ENCODE measurements at places on chromosomes 3 and 15.

DNA sequence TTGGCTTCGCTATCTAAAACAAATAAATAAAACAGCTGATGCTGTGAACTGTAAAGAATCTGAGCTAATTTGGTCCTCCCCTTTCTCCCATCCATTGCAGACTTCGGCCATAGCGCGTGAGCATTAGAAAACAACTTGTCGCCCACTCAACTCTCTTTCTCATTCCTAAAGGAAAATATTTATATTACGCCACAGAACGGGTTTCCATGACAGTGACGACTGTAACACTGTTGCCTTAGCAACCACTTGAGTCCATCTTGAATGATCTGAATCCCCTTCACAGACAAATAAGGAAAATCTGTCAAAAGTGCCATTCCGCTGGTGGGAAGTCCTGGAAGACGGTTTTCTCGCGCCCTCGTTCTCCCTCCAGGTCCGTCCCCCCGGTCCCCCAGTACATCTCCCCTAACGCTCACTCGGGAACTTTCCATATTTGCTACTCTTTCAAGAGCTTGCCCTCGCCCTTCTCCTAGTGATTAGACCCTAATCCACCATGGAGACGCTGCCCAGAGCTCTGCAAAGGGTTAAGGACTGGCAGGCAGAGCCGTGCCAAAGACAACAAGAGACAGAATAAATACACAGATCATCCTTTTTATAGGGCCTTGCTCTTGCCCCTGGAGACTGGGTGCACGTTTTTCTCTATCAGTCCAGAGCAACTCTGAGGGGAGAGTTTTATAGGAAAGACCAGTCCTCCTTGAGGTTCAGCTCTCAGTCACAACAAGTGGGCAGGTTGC is 50.5 kb downstream of the CRYGS start:
- DNase-seq, result no peak

GRCh38 chr15:101221902-101222301 is 29.9 kb downstream of the CHSY1 start:
- no peak for DNase-seq

GRCh38 chr3:46481636-46482035 is 16.1 kb upstream of the RTP3 start:
- no peak for DNase-seq

DNA sequence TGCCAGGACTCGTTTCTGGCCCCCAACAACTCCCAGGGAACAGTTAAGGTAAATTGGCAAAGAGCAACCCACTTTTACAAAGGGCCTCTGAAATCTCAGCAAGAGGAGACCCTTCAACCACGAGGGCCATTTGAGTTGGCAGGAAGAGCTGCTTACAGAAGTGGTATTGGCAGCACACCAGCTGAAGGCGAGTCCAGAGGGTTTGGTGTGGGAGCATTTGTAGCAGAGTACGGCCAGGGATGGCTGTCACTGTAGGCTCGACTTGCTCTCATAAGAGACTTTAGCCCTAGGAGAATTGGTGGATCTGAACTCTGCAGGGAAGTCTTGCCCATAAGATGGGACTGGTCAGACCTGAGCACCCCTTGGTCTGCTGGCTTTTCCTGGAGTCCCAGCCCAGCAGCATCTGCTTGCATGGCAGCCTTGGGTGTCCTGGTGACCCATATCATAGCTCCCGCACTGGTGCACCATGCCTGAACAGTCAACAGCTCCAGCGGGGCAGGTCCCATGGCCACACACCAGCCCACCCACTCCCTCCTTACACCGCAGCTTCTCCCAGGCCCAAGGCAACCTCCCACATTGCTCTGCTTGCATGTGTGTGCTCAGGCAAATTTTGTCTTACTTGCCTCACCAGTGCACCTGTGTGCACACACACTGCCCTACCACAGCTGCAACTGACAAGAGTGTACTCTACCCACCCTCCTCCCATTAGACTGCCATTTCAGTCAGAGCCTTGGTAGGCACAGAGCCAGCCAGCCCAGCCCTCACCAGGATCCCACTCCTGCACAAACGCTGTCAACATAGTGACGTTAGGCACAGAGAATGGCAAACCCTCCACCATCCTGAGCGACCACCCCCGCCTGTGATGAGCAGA is 861.6 kb upstream of the DPPA4 start:
- no peak for DNase-seq

- DNase-seq, result no peak
Observed at GRCh38 chr3:59321881-59322540, 272.2 kb upstream of the CFAP20DC start.

DNA sequence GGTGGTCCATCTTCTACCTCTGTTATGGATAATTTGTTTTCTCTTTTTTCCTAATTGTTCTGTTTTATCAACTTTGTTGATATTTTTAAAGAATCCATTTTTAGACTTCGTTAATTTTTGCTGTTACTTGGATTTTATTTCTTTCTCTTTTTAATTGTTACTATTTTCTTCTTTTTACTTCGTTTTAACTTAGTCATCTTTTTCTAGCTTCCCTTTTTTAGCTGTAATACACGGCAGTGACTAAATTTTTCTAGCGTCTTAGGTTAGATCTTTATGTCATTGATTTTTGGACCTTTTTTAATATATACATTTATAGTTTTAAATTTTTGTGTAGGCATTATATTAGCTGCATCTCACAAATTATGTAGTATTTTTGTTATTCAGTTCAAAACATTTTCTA is 33.1 kb downstream of the ARIH2 start:
- no peak for DNase-seq

GRCh38 chr3:150291515-150291914 is 116.6 kb upstream of the TSC22D2 start:
- DNase-seq, result no peak

Data from D341Med (cell line).